NCI-H2081 treated with DMSO at 0.1 percent for 48 hours (cell line): ENCODE measurements at places on chromosomes 2 and 18.

GRCh38 chr2:164599954-164600589 is 21.2 kb downstream of the GRB14 start:
- DNase-seq, result peak; percentile 17

GRCh38 chr2:117996525-117996924 is 17.3 kb downstream of the CCDC93 start:
- no peak for DNase-seq

GRCh38 chr2:232898592-232899543 is 28.8 kb downstream of the SNORC start:
- DNase-seq, result no peak

- peak; percentile 4 for DNase-seq
Observed at GRCh38 chr2:145352484-145352883, 832.6 kb upstream of the ZEB2 start.

DNA sequence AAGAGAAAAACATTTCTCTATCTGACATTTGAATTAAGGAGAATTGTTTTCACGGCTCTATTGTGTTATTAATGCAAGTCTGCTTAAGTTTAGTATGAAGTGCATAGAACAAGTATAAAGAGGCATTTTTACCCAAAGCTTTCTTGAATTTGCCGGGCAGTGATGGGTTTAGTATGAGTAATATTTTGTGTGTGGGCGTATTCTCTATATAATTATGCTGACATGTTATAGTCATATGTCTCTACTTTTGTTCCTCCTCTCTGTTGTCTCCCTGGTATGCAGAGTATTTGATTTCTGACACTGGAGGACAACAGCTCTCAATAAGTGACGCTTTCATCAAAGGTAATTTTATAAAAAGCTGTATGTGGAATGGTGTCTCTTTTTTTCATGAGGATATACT is 45.9 kb downstream of the PIKFYVE start:
- no peak for DNase-seq

GRCh38 chr2:132424526-132425121 is 8.0 kb downstream of the GPR39 start:
- DNase-seq, result no peak

GRCh38 chr18:56256659-56257058 is 381.7 kb downstream of the TXNL1 start:
- DNase-seq, result no peak

- DNase-seq, result no peak
Observed at GRCh38 chr18:43590182-43590903, 313.1 kb upstream of the SYT4 start.

DNA sequence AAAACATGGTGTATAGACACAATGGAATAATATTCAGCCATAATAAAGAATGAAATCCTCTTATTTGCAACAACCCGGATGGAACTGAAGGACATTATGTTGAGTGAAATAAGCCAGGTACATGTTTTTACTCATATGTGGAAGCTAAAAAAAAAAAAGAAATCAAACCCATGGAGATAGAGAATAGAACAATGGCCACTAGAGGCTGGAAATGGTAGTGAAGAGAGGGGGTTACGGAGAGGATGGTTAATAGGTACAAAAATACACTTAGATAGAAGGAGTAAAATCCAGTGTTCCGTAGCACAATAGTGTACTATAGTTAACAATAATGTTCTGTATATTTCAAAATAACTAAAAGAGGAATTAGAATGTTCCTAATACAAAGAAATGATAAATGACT is 12.8 kb upstream of the KIAA2012 start:
- DNase-seq, result no peak

- no peak for DNase-seq
Observed at GRCh38 chr2:190318931-190319554, 583 bp downstream of the HIBCH start.

- no peak for DNase-seq
Observed at GRCh38 chr18:49151482-49151881, 200.7 kb upstream of the SMAD7 start.

DNA sequence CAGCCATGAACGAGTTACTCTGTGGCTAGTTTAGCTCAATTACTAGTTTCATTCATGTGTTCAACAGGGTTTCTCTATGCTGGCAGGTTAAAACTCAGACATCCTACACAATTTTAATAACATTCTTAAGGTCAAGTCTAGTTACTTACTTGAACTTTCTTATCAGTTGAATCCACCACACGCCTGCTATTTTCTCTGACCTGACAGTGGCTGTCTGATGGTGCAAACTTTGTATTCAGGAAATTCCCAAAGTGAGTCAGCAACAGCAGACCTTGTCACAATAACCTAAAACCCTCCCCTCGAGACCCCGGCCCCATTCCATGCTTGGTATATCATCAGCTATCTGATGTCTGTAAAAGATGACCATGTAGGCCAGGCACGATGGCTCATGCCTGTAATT is 20.8 kb upstream of the CIDEA start:
- DNase-seq, result no peak

- DNase-seq, result no peak
Observed at GRCh38 chr2:100983684-100984310, 18.3 kb upstream of the RPL31 start.
